ENCODE measurements at places on chromosomes 16 and 17.

GRCh38 chr16:51461255-51461654 is 310.2 kb upstream of the SALL1 start:
- no peak for DNase-seq

DNA sequence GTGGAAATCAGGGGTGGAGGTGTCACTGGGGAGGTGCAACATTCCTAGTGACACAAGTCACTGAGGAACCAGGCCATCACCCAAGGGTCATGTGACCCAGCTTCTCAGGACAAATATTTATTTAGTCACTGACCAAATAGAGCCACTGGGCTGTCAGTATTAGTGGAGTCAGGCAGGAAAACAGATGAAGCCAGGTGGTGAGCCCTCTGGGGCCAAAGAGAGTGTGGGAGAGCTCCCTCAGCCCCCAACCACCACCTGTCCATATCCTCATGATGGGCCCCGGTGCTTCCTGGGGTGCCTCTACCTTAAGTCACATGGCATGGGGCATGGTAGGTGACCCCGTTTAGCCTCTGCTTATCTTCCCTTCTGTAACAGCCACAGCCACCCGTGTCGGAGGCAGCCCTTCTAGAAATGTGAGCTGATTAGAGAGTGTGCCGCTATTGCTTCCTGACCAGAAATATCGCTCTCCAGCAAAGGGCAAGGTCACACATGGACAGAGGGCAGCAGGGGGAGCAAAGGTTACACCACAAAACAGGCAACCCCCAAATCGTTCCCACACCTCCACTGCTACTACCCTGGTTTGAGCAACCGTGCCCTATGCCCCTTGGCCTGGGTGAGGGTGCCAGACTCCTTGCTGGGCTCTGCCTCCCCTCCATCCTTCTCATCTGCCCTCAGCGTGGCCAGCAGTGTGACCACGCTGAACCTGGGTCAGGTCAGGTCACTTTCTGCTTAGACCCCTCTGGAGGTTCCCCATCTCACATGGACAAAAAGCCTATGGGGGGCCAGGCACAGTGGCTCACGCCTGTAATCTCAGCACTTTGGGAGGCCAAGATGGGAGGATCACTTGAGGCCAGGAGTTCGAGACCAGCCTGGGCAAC is 8.6 kb upstream of the AKTIP start:
- no peak for DNase-seq

DNA sequence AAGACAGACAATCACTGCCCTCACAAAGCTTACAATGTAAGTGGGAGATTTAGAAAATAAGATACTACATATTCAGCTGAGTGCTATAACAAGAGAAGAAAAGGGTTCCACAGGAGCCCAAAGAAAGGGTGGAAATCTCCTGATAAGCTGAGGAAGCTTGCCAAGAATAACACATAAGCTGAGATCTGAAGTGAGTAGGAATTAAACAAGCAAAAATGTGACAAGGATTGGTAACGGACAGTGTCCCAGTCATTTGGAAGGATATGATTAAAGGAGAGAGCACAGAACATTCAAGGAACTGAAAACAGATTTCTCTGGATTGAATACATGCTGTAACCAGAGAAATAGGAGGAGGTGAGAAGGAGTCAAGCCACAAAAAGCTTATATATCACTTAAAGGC is 13.0 kb downstream of the CDYL2 start:
- DNase-seq, result no peak

GRCh38 chr17:11578998-11579397 is 19.3 kb upstream of the DNAH9 start:
- DNase-seq, result no peak

DNA sequence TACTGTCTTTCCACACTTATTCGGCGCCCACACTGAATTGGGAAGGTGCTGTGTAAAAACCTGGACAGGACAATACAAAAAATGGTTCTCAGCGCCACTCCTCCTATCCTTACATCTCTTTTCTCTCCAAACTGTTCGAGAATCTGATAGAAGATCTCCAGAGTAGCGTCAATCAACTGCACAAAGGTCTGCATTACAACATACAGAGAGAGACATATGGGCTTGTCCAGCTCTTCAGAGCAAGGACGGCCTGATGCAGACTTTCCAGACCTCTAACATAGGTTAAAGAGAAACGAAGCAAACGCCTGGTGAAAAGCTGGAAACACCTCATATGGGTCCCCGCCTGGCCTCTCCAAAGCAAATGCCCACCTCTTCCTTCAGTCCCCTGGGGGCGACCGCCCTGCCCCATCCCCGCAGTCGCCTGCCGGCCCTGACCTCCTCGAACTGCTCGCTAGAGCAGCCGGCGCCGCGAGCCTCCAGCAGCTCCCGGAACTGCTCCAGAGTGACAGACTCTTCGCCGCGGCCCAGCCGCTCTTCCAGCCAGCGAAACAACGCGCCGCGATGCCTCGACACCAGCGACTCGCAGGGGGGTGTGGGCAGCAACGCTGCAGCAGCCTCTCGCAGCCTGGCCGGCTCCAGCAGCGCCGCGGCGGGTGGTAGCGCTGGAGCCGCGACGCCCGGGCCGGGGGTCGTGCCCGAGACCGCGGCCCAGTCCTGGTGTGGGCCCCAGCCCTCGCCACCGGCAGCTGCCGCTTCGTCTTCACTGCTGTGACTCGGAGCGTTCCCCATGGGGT is 526 bp downstream of the ZZEF1 start:
- no peak for DNase-seq

- DNase-seq, result no peak
These were observed 90.0 kb downstream of the FOXL1 start for GRCh38 chr16:86668136-86668910.

DNA sequence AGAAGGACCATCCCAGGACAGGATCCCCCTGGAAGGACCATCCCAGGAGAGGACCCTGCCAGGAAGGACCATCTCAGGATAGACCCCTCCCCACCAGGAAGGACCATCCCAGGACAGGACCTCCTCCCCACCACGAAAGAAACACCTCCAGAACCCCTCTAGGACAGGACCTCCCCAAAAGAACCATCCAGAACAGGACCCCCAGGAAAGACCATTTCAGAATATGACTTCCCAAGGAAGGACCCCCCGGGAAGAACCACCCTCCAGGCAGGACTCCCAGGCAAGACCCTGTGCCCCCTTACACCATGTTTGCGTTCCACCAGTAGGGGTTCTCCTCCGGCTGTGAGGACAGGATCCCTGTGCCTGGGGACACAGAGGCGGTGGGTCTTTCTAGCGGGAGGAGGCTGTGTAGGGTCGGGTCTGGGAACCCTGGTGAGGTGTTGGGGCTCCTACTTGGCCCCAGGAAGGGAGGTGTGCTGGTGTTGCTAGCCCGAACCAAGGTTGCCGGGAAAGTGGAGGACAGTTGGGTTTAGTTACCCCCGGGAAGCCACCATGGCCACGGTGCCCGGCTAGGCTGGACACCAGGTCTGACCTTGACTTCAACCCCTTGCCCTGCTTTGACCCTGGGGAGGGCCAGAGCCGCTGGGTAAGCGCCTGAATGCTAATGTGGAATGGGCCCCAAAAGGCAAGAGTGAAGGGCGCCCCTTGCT is 2.2 kb downstream of the NOTUM start:
- no peak for DNase-seq

- DNase-seq, result no peak
These were observed 23.0 kb downstream of the CDH5 start for GRCh38 chr16:66389256-66390176.

- DNase-seq, result no peak
These were observed 61.3 kb upstream of the SIAH1 start for GRCh38 chr16:48446534-48446920.

- DNase-seq, result peak; percentile 10
These were observed 4.0 kb downstream of the CBFA2T3 start for GRCh38 chr16:88973007-88973410.

- DNase-seq, result no peak
These were observed 6.5 kb downstream of the PSME3IP1 start for GRCh38 chr16:57179215-57179828.

DNA sequence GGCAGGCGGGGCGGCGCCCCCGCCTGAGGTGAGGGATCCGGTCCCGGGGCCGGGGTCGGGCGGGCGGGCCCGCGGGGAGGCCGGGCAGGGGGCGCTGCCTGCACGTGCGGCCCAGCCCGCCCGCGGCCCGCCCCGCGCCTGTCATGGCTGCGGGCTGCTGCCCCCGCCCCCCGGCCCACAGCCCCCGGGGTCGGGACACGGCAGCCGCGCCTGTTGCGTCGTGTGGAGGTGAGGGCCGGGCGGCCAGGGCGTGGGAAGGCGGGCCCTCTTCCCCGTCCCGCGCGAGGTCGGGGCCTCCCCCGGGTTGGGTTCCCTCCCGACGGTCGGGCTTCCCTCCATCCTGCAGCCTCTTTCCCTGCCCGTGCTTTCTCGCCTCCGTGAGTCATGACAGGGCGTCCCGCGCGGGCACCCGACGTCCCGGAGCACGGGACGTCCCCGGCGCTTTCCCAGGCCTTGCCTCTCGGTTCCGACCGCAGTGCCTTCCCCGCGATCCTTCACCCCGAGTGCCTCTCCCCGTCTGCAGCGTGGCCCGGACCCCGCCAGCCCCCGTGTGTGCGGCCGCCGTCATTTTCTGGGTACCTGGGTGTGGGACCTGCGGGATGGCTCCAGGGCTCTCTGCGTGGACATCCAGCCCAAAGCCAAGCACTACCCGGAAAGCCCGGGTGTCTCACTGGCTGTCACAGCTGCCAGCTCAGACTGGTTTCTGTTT is 76.7 kb downstream of the CHD9 start:
- no peak for DNase-seq

DNA sequence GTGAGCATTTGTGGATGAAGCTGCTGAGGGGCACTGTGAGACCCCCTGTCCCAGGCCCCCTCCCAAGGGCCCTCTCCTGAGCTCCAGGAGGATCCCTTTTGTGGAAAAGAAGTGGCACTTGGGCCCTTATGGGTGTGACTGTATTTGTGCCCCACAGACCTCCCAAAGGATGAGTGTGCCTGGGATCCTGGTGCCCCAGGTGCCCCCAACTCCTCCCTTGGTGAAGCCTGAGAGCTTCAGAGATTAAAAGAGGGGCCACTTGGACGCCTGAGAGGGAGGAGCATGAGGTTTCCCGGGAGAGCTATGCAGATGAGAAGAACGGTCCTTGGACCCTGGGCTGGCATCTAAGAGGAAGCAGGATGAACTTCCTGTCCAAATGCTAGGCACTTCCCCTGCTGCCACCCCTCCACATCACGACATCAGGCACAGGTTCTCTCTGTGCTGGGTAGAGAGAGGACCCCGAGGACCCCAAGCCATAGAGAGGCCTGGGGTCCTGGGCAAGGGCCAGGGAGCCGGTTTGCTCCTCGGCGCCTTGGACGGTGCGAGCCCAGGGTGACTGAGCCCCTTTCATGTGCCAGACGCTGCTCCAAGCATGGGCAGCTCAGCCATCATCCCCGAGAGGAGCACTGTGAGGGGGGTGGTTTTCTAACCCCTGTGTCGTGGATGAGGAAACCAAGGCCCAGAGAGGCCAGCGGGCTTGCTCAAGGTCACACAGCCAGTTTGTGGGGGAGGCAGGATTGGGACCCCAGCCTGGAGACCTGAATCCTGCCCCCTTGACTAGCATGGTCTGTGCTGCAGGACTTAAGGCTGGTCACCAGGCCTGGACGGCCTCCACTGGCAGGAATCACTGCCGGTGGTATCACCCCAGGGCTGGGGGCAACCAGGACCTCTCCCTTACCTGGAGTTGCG is 5.6 kb upstream of the ADAM11 start:
- no peak for DNase-seq

DNA sequence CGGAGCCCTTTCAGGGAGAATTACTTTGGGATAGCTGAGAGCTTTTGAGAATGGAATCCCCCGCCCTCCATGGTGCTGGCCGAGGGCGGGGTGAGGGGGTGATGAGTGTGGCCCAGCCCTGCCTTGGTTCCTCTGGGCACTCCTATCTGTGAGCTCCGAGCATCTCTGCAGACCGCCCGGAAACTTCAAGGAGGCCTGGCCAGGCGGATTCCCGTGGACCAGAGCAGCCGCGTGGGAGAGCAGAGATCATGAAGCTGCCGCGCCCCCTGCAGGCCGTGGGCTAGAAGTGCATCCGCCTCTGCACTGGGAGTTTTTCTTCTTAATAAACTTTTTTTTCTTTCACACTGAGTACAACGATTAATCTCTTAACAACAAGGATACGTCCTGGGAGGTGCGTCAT is 392.9 kb upstream of the EEF2KMT start:
- DNase-seq, result no peak

GRCh38 chr16:87742781-87743490 is 22.9 kb downstream of the KLHDC4 start:
- no peak for DNase-seq

Data from urinary bladder (tissue), 4 donors.